ENCODE measurements at places on chromosomes 12 and 14. TPM values are rescaled to one million over a fixed set of nuclear protein-coding genes. Genes with fewer than 3 reads are reported as not detected.

Gene ABCC9
- polyA plus RNA-seq: 0.24 TPM

Gene GALNT6
- polyA plus RNA-seq: 2.8 TPM

Gene AQP6
- not detected for polyA plus RNA-seq

Gene AMN1
- polyA plus RNA-seq: 12.8 TPM

Gene TSPAN19
- not detected for polyA plus RNA-seq

Gene ALG10B
- 2.0 TPM for polyA plus RNA-seq

Gene PMCH
- not detected for polyA plus RNA-seq

DNA sequence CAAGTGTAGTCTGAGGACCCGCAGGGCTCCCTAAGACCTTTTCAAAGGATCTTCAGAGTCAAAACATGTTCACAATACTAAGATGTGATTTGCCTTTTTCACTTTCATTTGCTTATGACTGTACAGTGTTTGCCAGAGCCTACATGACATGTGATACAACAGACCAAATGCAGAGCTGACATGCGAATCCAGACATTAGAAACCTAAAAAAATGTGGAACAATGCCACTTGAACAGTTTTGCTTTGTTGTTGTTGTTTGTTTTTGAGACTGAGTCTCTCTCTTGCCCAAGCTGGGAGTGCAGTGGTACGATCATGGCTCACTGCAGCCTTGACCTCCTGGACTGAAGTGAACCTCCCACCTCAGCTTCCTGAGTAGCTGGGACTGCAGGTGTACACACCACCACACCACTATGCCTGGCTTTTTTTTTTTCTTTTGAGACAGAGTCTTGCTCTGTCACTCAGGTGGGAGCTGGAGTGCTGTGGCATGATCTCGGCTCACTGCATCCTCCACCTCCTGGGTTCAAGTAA lies 5.3 kb upstream of the RAB35 start:
- DNase-seq: no peak

GRCh38 chr12:107775093-107775721 lies 703 bp downstream of the ASCL4 start:
- no peak for DNase-seq

- DNase-seq: peak; percentile 8
Observed at GRCh38 chr12:15220915-15221885, at the start of gene RERG. RERG (minus strand) TSS chr12:15221417; CDS start chr12:15217489, 3,928 bp downstream.

- DNase-seq: no peak
Observed at GRCh38 chr12:91422811-91423692, 240.4 kb upstream of the DCN start.

DNA sequence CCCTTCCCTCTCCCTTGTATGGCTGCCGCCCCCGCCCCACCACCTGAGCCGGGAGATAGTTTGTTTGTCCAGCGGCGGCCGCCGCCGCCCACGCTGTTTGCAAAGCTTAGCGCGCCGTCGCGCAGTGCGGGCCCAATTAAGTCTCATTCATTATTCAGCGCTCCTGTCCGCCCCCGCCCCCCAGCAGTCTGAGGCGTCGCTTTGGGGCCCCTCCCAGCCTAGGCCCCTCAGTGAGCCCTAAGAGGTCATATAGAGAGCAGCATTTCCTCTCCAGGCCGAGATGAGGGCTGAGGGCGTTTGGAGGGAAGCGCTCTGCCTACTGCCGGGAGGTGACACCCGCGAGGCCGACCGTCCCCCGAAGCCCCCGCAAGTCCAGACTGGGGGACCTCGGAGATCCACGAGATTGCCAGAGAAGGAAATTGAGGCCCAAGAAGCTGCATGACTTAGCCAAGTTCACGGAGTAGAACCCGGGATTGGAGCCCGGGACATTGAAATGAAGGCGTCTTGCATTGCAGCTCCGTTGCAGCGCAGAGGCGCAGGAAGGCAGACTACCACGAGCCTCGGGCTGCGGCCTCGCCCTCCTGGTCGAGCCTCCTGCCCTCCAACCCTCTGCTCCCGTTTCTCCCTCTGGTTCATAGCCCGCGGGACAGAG lies at the start of gene DNAJC22:
TSS of gene DNAJC22 (plus strand) at position 230 of the 652 bp plus-strand sequence. CDS start 1,985 bp downstream, outside the sequence.
- DNase-seq: peak; percentile 62

- no peak for DNase-seq
Observed at GRCh38 chr14:106809615-106810014, 1283.2 kb downstream of the TMEM121 start.

GRCh38 chr12:90013409-90013808 lies 304.8 kb upstream of the ATP2B1 start:
- DNase-seq: no peak

GRCh38 chr12:131591136-131591535 lies 119.8 kb upstream of the SFSWAP start:
- no peak for DNase-seq

GRCh38 chr12:24698972-24699371 lies 249.9 kb downstream of the BCAT1 start:
- DNase-seq: no peak

DNA sequence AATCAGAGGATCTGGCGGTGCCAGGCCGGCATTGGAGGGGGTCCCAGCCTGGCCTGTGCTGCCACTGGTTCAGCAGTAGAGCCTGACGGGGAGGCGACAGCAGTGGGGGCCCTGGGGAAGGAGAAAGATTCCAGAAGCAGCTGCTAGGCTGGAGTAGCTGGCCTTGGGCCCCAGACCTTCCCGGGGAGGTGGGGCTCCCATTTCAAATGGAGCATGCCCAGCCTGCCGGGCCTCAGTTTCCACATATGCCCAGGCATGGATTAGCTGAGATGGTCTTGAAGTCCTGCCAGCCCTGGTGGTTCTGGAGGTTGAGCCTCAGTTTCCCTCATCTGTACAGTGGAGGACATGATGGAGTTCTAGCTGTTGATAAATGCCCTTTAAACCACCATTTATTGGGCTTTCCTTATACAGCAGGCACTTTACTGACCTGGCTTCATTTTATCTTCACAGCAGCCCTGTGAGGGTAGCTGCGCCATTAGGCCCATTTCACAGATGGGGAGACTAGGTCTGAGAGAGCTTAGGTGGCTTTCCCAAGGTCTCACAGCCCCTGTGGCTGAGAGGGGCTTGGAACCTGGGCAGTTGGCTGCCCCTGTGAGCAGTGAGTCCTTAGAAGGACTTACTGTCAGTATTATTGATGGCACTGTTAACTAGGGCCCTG lies 21.8 kb downstream of the SH2B3 start:
- DNase-seq: no peak

DNA sequence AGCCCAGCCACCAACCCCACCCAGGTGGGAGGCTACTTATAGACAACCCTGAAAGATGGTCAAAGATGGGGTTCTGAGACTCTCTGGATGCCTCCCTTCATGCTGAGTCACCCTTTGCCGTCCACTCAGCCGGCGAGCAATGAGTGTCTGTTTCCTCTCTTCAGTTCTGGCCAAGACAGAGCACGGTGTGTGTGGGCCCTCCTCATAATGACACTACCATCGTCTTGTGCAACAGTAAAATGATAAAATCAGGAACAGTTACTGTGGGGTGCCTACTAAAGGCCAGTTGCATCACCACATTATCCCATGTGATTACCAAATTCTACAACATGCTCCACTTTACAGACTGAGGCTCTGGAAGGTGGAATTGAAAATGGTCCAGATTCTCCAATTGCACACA lies 7.0 kb upstream of the BDKRB1 start:
- no peak for DNase-seq

GRCh38 chr14:104171895-104172294 lies 33.5 kb downstream of the KIF26A start:
- DNase-seq: no peak
